ENCODE measurements at places on chromosomes 1 and 21. TPM values are rescaled to one million over a fixed set of nuclear protein-coding genes. Genes with fewer than 3 reads are reported as not detected.

Gene CLCA1
- not detected for total RNA-seq

Gene MMEL1
- total RNA-seq: not detected

Gene F3
- 29.0 TPM for total RNA-seq

Gene GNG4
- total RNA-seq: under 0.01 TPM

Gene SCCPDH
- 48.5 TPM for total RNA-seq

Gene LMX1A
- total RNA-seq: under 0.01 TPM

Gene TAL1
- total RNA-seq: not detected

Gene CHIA
- not detected for total RNA-seq

Gene MR1
- 15.8 TPM for total RNA-seq

Gene MX2
- 1.8 TPM for total RNA-seq

Gene ZNF593OS
- total RNA-seq: under 0.01 TPM
